Natural killer cell treated with Interleukin-12 subunit alpha and Interleukin-12 subunit beta and Interleukin-15 and Interleukin-18, amount 100 ng/mL, for 72 hours (primary cell): ENCODE measurements at places on chromosomes 6 and 20. TPM values are rescaled to one million over a fixed set of nuclear protein-coding genes. Genes with fewer than 3 reads are reported as not detected.
A peak's percentile ranks its signal among the peaks of the same experiment; 100 is the strongest.

GRCh38 chr6:2412731-2413130 lies 167.3 kb upstream of the GMDS start:
- DNase-seq: no peak
- H3K27me3 ChIP-seq: no peaks in the 10 kb centered on the region
- H3K36me3 ChIP-seq: no peaks in the 10 kb centered on the region
- H3K27ac ChIP-seq: no peak overlapping the region
- peaks cover 2% of the 10 kb centered on the region for H3K4me1 ChIP-seq

DNA sequence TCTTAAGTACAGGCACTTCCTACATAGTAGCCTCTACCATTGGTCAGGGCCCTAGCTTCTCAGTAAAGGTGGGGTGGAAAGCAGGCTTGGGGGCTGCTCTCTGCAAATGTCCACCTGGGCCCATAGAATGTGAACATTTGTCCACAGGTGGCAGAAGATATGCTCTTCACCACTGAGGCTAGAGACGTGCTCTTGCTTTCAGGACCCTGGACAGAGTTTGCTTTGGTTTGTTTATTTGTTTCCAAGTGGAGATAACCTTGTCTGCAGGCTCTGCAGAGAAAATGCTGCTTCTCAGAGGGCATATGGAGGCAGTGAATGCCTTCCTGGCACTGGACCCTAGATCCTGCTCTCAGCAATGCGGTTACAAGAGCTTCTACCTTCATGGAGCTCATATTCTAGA lies 129.0 kb downstream of the F13A1 start:
- H3K27me3 ChIP-seq: peaks cover 18% of the 10 kb centered on the region
- H3K27ac ChIP-seq: no peak overlapping the region
- no peaks in the 10 kb centered on the region for H3K4me1 ChIP-seq
- no peak for DNase-seq
- H3K4me3 ChIP-seq: no peak overlapping the region
- peaks cover 10% of the 10 kb centered on the region for H3K36me3 ChIP-seq

DNA sequence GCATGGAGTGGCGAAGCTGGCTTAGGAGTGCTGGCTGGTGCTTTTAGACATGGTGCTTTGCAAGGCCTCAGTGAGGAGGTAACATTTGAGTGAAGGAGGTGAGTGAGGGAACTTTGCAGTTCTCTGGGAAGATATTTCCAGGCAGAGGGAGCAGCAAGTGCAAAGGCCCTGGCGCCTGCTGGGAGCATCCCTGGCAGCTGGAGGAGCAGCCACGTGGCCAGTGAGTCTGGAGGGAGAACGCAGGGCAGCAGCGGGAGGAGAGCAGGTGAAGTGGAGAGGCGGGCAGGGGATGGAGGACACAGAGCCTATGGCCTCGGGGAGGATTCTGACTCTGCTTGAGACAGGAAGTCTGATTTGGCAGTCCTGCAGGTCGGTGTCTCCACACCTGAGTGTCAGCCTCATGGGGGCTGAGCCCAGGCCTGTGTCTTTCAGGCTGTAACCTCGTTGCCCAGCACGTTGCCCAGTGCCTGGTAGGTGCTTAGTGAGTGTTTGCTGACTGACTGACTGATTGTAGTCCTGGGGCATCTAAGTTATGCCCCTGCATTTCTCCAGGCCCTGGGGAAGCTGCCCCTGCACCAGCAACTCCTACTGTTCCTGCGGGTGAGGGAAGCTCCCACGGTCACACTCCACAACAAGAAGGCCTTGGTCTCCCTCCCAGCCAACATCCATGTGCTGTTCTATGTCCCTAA lies 11.0 kb upstream of the BPIFB4 start:
- H3K27me3 ChIP-seq: peaks cover 2% of the 10 kb centered on the region
- H3K4me3 ChIP-seq: no peak overlapping the region
- no peaks in the 10 kb centered on the region for H3K36me3 ChIP-seq
- H3K27ac ChIP-seq: no peak overlapping the region
- DNase-seq: no peak
- no peaks in the 10 kb centered on the region for H3K4me1 ChIP-seq

GRCh38 chr6:161654209-161654608 lies 380.3 kb upstream of the AGPAT4 start:
- H3K27ac ChIP-seq: no peak overlapping the region
- no peak overlapping the region for H3K4me3 ChIP-seq
- H3K27me3 ChIP-seq: no peaks in the 10 kb centered on the region
- no peaks in the 10 kb centered on the region for H3K36me3 ChIP-seq
- DNase-seq: no peak
- no peaks in the 10 kb centered on the region for H3K4me1 ChIP-seq

GRCh38 chr6:84273048-84273809 lies 45.8 kb upstream of the CEP162 start:
- no peaks in the 10 kb centered on the region for H3K36me3 ChIP-seq
- no peak overlapping the region for H3K4me3 ChIP-seq
- no peak for DNase-seq
- H3K4me1 ChIP-seq: no peaks in the 10 kb centered on the region

DNA sequence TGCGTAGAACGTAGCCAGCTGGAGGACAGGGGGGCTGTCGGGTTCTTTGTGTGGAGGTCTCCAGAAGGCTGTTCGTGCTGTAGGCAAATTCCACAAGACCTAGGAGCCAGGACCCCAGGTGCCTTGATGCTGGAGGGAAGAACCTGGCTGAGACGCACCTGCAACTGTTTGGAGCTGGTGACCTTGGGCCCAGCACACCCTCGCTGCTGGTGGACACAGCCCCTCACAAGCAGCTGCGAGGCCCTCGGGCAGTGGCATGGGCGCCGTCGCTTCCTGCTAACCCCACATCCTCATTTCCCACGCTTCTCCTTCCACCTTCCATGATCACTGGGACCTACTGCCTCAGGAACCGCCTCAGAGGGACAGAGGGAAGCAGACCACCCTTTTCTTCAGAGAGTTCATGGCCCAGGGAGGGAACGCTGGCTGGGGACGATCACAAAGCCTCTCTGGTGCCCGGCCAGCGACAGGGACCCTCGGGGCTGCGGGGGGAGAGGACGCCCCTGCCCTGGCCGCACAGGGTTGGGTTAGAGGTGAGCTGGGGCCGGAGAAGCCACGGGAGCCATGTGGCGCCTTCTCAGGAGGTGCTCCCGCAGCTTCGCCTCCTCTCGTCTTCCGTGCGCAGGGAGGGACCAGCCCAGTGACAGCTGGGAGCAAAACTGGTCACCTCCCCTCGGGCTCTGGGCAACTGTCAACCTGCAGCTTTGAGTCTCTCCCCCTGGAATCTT lies 18.4 kb downstream of the DLL1 start:
- peaks cover 21% of the 10 kb centered on the region for H3K4me1 ChIP-seq
- peak overlapping the region; percentile 62 for H3K4me3 ChIP-seq
- no peaks in the 10 kb centered on the region for H3K36me3 ChIP-seq
- no peak overlapping the region for H3K27ac ChIP-seq

DNA sequence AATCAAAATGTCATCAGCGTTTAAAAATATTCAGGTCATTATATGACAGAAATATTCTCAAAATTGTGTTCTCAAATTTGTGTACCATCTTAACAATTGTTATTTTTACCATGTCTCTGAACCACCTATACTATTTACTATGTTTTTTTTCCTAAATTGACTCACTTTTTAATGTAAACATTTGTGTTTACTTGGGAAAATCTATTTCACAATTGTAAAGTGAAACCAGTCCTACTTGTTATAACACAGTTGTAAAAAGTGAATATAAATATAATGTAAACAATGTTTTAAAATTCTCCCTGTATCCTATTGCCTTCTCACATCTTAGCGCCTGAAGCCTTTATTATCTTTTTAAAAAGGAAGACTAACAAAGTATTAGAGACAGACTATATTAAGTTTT lies 83.5 kb downstream of the ADGRG6 start:
- H3K4me3 ChIP-seq: no peak overlapping the region
- no peaks in the 10 kb centered on the region for H3K4me1 ChIP-seq
- no peak overlapping the region for H3K27ac ChIP-seq
- H3K27me3 ChIP-seq: peaks cover 9% of the 10 kb centered on the region
- H3K36me3 ChIP-seq: no peaks in the 10 kb centered on the region

- no peaks in the 10 kb centered on the region for H3K36me3 ChIP-seq
- no peak overlapping the region for H3K4me3 ChIP-seq
- no peak overlapping the region for H3K27ac ChIP-seq
- DNase-seq: no peak
- no peaks in the 10 kb centered on the region for H3K4me1 ChIP-seq
Observed at GRCh38 chr6:121479486-121480098, 44.1 kb downstream of the GJA1 start.

DNA sequence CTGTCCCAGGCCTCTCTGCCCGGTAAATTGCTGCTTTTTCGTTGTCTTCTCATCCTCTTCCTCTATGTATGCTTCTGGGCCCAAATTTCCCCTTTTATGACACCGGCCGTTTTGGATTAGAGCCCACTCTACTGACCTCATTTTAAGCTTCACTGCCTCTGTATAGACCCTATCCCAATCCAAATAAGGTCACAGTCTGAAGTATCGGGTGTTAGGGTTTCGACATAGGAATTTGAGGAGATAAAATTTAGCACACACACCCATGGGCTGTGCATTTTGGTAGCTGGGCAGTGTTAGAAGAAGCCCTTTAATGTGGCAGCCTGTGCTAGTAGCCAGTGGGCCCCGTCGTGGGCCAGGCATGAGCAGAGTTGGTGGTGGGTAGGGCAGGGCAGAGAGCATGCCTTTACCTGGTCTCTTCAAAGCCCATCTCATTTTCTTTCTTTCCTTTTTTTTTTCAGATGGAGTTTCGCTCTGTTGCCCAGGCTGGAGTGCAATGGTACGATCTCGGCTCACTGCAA lies 27.9 kb upstream of the EZR start:
- peaks cover 21% of the 10 kb centered on the region for H3K4me1 ChIP-seq
- no peak overlapping the region for H3K27ac ChIP-seq
- H3K4me3 ChIP-seq: no peak overlapping the region
- no peak for DNase-seq
- H3K27me3 ChIP-seq: no peaks in the 10 kb centered on the region

- H3K27ac ChIP-seq: peak overlapping the region; percentile 97
- H3K36me3 ChIP-seq: no peaks in the 10 kb centered on the region
- no peak for DNase-seq
- peak overlapping the region; percentile 76 for H3K4me3 ChIP-seq
- H3K27me3 ChIP-seq: no peaks in the 10 kb centered on the region
Observed at GRCh38 chr20:49699200-49699992, 14.3 kb downstream of the B4GALT5 start.

DNA sequence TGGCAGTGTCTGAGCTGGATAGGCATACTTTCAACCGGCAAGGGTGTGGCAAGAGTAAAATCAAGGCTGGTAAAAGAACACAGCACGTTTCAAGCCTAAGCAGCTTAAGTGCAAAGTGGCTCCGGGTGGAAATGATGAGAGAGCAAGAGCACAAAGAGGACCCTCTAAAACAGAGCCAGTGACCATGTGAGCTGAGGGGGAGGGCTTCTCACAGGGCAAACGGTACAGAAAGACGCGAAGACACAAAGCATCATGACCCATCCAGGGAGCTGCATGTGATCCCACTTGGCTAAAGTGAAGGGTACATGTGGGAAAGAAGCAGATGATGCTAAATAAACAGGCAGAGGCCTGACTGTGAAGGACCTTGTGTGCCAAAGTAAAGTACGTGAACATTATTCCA lies 25.7 kb downstream of the FKBP5 start:
- H3K4me3 ChIP-seq: no peak overlapping the region
- H3K27ac ChIP-seq: no peak overlapping the region
- peaks cover under 1% of the 10 kb centered on the region for H3K4me1 ChIP-seq
- DNase-seq: no peak

DNA sequence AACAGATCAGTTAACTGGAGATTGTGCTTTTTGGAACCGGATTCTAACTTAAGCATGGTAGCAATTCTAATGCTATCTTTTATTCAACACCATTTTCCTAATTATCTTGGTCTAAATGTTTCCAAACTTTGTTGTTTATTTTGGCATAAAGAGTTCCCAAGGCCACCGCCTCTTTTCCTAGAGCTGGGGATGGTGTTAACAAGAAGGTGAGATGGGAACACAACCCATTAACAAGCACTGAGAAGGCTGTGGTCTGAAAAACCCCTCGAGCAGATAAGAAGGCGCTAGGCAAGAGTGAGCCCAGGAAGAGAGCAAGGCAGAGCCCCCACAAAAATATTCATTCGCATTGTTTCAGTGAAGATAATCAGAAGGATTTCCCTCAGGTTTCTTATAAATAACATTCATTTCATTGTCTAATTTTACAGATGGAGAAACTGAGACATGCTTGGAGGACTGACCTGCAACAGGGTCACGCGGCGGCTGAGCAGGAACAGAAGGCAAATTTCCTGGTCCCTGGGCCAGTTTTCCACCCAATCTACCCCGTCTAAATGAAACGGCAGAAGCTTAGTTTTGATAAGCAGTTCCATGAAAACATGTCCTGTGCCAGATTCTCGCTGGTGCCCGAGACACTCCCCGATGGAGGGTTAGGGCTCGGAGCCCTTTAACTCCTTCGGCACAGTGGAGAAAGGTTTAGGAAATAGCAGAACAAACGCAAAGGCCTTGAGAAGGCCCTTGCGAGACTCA lies 155.6 kb downstream of the FOXC1 start:
- H3K27ac ChIP-seq: no peak overlapping the region
- peaks cover 7% of the 10 kb centered on the region for H3K4me1 ChIP-seq
- H3K27me3 ChIP-seq: peaks cover 41% of the 10 kb centered on the region
- no peak overlapping the region for H3K4me3 ChIP-seq

- DNase-seq: no peak
- H3K4me1 ChIP-seq: no peaks in the 10 kb centered on the region
- no peak overlapping the region for H3K4me3 ChIP-seq
- peaks cover 28% of the 10 kb centered on the region for H3K27me3 ChIP-seq
- no peak overlapping the region for H3K27ac ChIP-seq
Observed at GRCh38 chr6:124956018-124956417, 6.2 kb upstream of the RNF217 start.

Gene CCN5
- total RNA-seq: not detected

Gene AARS2
- total RNA-seq: 19.3 TPM

Gene HTR1B
- total RNA-seq: not detected

Gene UNC5CL
- total RNA-seq: 5.0 TPM

Gene MAFB
- 1.6 TPM for total RNA-seq

Gene SLC32A1
- not detected for total RNA-seq

Gene LY6G6F
- not detected for total RNA-seq

Gene SCAND1
- 44.8 TPM for total RNA-seq
